Mesenteric fat pad (tissue), 1 donor: ENCODE measurements at places on chromosomes 1 and 21. TPM values are rescaled to one million over a fixed set of nuclear protein-coding genes. Genes with fewer than 3 reads are reported as not detected.

Gene RNU1-4
- total RNA-seq, result 6,165 TPM

DNA sequence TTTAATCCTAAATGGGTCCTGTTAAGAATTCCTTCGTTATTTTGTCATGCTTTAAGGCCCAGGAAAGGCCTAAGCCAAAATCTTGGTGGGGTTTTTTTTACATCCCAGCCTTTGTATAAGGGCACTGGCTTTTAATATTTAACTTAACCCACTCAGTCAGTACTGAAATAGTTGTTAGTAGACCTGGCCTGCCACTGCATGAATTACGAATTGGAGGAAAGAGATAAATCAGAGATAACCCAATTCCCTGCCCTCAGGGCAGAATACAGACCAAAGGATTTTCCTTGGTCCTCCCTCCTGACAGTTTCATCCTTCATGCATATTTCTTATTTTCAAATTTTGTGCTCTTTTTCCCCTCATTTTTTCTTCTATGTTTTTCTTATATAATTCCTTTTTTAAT lies 193.0 kb downstream of the FASLG start:
- DNase-seq, result no peak

DNA sequence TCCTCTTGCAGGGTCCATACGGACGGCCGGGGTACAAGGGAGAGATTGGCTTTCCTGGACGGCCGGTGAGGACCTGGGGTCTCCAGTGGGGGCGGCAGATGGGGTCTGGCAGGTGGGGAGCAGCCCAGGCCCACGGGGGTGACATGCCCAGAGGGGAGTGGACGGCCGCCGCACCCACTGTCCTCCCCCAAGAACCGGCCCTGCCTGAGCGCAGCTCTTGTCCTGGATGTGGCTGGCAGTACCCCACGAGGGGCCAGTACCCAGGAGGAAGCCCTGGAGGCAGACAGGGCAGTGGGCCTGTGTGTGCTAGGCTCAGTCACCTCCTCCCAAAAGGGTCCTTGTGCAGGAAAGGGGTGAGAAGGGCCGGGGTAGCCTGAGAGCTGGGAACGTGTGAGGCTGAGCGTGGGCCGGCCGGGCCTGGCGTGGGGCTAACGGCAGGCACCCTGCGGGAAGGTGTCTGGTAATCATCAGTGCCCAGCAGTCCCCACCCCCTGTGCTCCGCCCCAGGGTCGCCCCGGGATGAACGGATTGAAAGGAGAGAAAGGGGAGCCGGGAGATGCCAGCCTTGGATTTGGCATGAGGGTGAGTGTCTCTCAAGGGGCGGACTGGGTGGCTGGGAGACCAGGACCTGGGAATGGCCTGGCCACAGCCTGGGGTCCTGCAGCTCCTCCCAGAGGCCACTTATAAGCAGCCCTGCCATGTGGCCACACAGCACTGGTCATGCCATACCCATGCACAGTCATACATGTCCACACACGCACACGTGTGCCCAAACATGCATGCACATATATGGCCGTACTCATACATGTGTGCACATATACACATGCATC lies 47.2 kb downstream of the SLC19A1 start:
- no peak for DNase-seq

Gene UBE2G2
- total RNA-seq, result 123 TPM

GRCh38 chr1:240772131-240772530 lies 160.2 kb upstream of the GREM2 start:
- DNase-seq, result no peak
